ENCODE measurements at places on chromosomes 3 and 15.
A peak's percentile ranks its signal among the peaks of the same experiment; 100 is the strongest.

GRCh38 chr15:74368121-74368520, 675 bp upstream of the CYP11A1 start:
- no peak for DNase-seq

GRCh38 chr15:22942877-22943276, 37.3 kb downstream of the CYFIP1 start:
- no peak for DNase-seq

GRCh38 chr15:36682101-36682500, 102.7 kb downstream of the CDIN1 start:
- no peak for DNase-seq

- no peak for DNase-seq
Measured at GRCh38 chr15:74130849-74131627, 652 bp downstream of the ISLR2 start.

GRCh38 chr3:51681453-51681852, 10.4 kb downstream of the TEX264 start:
- peak; percentile 64 for DNase-seq

GRCh38 chr3:100041328-100041749, 73.0 kb downstream of the FILIP1L start:
- DNase-seq = no peak

DNA sequence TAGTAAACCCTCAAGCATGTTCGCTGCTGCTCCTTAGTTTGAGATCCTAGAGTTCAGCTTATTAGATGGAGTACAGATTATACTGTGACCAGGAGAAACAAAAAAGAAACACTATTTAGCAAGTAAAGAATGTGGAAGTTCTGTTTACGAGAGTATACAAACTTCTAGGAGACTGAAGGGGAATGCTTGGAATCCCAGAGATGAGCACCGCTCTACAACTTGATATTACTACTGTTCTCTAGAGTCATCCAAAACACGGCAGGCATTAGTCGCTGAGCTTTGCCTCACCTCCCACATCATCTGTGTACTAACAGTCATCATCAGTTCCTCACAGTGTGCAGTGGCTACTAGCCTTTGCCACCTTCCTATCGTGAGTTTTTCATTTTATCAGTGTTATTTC, 121.4 kb upstream of the CHRM5 start:
- DNase-seq = no peak

GRCh38 chr3:16073203-16073602, 101.3 kb upstream of the GALNT15 start:
- DNase-seq = no peak

DNA sequence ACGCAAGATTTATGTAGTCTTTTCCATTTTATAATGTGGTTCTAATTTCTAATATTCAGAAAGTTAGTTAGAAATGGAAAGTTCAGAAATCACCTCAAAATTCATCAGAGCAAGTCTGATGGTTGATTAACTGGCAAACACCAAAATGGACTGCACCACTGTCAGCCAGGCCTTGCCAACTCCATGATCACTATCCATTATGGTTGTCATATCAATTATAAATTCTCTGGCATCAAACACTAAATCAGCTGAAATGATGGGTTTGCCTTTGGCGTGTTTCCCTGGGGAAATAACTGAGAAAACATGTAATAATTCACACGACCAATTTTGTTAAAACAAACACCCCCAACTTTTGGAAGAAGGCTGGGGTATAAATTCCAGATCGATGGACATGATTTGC, 219.4 kb downstream of the CDIN1 start:
- DNase-seq = no peak

GRCh38 chr3:134677196-134677986, 26.6 kb upstream of the KY start:
- no peak for DNase-seq

DNA sequence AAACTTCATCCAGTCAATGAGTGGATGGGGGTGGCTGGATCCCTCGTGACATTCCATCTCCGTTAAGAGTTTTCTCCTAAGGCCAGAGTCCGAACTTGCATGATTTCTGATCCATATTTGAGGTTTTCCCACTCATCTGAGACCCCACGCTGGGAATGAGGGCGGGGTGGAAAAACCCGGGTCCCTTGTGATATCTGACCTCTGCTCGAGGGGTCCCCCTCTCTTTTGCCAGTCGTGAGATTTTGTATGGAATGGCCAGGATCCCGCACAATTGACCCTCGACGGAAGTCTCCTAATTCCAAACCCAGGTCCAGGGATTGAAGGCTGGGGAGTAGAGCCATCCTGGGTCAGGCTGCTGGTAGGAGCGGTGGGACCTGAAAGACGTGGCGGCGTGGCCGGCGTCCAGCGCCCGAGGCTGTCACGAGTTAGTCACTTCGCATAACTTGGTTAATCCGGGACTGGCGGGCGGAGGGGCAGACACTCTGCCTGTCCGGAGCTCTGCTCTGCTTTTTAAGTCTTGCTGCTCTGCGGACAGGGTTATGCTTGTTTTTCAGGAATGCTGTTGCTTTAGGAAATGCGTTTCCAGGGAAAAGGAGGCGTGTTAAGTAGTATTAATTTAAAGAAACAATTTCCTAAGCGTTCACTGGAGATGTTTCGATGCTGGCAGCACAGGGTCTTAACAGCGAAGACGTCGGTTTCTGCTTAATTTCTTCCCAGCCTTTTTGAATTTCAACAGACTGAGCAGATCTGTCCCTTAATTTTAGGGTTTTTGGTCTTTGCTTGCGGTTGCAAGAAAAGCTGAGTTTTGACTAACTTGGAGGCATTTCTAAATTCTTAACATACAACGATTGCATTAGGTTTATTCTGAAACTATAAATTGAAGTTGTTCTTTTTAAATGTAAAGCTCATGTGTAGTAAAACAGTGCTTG, 69.7 kb upstream of the LRRFIP2 start:
- peak; percentile 81 for DNase-seq

GRCh38 chr3:112042842-112043280, 8.3 kb downstream of the TMPRSS7 start:
- DNase-seq = peak; percentile 10

DNA sequence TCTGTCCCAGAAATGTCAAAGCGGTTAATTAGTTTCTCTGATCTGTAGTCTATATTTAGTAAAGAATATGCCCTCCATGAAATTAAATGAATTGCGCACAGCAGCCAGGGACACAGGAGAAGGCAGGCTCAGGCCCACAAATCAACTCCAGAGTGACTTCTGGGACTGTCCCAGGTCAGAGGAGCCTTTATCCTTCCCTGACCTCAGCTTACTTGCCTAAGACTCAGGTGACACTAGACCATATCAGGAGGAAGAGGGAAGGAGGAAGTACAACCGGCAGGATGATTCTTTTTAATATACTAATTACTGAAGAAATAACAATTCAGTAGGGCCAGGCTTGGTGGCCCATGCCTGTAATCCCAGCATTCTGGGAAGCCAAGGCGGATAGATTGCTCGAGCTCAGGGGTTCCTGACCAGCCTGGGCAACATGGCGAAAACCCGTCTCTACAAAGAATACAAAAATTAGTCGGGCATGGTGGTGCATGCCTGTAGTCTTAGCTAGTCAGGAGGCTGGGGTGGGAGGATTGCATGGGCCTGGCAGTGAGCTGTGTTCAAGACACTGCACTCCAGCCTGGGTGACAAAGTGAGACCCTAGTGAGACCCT, 1.8 kb upstream of the GPR15 start:
- DNase-seq = no peak

GRCh38 chr15:92751528-92751927, 96.0 kb upstream of the FAM174B start:
- no peak for DNase-seq

- no peak for DNase-seq
Measured at GRCh38 chr3:43960448-43960840, 269.7 kb downstream of the ABHD5 start.

DNA sequence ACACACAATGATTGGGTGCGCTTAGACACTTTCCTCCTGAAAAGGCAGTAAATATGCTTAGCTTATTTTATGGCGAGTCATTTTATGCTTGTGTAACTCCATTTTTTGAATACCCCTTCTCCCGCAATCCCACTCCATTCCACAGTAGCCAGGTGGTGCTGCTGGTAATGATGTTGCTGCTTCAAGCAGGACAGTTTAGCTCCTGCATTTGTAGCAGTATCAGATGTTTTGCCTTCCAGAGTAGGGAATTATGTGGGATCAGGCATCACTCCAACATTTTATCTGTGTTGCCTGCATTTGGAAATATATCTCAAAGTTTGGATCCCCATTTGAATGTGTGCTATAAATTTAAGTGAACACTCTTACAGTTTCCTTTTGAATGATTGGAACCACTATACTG, 302.1 kb upstream of the SGO1 start:
- DNase-seq = no peak

GRCh38 chr15:95409626-95410310, 920.7 kb upstream of the NR2F2 start:
- DNase-seq = no peak

DNA sequence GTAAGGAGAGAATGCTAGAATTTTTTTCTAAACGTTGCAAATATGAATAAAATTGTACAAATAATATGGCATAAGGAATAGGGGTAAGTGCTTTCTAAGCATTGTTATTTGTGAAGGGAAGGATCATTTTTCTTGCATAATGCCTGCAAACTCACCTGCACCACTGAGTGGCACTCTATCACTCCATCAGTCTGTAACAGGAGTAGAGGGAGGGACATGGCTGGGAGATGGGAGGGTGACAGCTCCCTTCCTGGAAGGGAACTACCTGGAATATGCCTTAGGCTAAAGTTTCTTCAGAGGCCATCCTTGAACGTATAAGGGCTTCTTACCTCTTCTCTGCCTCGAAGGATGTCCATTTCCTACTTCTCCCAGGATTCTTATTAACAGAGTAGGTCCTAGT, 3.0 kb downstream of the NAALADL2 start:
- peak; percentile 61 for DNase-seq

- no peak for DNase-seq
Measured at GRCh38 chr3:31465999-31466398, 66.7 kb upstream of the STT3B start.

DNA sequence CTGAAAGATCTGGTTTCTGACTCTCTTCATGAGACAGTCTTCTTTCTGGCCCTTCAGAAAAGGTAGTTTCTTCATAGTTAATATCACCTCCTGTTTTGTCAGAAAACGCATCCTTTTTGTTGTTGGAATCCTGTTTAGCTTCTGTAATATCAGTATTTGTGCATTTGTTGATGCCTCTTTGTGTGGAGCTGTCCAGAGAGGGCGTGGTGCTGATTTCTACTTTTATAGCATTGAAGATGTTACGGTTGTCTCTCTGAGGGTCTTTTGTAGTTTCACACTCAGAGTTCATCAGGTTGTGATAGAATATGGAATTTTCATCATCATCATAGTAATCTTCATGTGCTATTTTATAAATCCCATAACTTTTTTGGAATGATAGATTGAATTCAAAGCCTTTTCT, 8.9 kb downstream of the GPR149 start:
- no peak for DNase-seq

DNA sequence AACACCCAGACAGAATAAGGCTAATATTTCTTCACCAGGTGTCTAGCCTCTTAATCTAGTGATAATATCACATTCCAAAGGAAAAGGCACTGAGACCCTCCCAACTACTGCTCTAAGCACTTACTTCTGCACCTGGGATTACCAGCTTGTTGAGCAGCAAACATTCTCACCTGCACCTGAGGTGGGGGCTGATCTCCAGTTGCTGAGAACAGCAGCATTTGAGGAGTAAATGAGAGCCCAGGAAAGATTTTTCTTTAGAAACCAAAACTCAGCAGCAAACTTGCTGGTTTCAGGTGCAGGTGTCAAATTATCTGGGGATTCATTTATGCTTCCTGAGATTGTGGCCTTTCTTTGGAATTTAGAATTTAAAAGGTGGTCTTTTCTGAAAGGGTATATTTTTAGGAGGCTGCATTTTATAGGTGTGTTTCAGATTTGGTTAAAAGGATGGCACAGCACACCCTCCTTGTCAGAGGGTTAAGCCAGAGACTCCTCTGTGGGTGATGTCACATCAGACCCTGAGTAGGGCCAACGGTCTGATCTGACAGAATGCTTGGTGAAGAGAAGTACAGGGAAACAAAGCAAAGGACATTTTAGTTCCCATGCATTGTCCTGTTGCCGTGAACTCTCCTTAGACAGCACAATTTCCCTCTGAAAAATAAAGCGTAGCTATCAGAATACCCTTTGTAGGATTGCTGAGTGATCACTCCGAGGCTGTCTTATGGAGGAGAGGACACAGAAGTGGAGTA, 411.0 kb upstream of the ATP11B start:
- no peak for DNase-seq

- DNase-seq = no peak
Measured at GRCh38 chr15:61656391-61656790, 403.9 kb downstream of the VPS13C start.

GRCh38 chr3:102531686-102532085, 96.9 kb downstream of the ZPLD1 start:
- DNase-seq = no peak
